EH (cell line): ENCODE measurements at places on chromosomes 2 and 18.
A peak's percentile ranks its signal among the peaks of the same experiment; 100 is the strongest.

DNA sequence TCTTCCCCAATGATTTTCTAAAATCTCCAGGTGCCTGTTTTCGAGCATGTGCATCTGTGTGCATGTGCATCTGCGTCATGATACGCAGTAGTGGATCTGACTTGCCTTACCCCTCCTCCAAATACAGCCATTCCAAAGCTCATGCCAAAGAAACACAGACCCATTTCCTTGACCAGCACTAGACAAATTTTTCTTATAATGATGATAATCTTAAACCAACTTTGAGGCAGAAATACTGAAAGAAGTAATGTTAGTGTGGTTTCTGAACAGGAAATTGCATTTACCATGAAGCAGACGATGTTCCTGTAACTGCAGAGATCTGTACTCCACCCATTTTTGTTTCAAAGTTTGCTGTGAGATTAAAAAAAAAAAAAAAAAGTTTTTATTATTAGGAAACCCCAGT, 25.6 kb downstream of the CYTIP start:
- no peak for DNase-seq

DNA sequence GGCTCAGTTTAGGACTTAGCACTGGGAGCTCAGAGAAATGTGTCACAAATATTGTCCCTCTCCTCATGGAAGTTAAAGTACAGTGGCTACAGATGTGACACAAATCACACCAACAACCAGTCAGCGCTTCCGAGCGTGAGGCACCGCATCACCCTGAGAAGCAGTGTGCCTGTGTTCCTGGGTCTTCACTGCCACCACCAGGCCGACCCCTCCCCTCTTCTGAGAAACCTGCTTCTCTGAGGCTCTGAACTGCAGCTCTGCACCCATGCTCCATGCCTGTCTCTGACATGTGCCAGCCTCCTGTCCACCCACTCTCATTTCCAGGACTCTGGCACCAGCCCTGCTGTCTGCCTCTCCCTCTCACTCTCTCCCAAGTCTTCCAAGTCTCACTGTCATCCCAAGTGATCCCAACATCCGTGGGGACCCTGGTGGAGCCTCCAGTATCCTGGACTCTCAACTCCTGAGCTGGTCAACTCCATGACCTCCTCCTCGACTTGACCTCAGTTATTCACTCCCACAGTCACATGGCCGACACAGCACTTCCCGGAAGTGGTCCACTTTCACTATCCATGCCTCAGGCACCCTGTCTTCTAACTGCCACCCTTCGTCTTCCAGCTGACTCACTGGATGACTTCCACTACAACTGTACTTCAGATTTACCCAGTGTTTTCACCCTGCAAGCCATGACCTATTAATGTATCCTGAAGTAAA, 73.5 kb downstream of the FBXO15 start:
- no peak for DNase-seq

DNA sequence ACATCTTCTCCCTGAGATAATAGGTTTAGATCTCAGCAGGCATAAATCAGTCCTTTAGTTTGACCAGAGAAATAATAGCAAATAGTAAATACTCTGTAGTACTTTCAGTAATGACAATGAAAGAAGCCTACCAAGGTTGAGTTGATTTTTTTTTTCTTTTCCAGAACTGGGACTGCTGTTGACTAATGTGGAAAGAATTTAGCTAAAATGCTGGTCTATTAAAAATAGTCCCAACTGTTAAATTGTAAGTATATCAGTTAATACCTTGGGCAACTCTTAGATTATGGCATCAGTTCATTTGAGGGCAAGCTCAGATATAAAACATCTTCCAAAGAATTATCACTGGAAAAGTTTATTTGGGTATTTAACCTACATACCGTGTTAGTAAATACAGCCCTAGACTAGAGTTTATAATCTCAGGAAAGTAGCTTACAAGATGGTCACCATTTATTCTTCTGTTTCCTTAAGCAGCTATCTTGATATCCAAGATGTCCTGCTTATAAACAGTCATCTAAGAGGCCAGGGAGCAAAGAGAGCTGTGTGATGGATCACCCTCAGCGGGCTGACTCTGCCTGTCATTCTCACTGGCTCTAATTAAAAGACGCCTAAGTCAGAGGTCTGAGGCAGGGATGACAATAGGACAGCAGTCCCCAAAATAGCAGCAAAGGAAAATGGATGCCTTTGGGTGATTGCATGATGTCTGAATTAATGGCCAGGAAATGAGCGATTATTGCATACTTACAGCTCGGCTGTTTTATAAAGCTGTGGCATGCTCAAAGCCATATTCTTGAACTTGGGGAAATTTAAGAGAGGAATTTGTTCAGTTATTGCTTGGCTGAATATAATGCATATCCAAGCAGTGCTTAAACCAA, 121.3 kb downstream of the MTX2 start:
- peak; percentile 56 for DNase-seq

DNA sequence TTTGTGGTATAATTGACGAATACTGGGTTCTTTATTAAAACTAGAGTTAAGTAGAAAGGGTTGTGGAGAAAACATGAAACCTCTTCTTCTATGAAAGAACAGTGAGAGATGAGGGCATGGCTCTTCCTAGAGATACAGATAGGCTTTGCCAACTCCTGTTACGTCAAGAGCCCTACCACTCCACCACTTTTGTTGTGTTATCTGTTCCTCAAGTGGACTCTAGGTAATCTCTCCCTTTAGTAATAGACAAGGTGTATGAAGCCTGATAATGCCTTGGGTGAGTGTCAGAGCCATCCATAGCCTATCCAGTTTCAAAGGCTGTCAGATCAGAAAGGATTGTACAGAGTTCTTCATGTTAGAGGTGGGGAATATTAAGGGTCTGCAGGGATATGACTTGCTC, 176.4 kb downstream of the SETBP1 start:
- no peak for DNase-seq

- peak; percentile 57 for DNase-seq
Measured at GRCh38 chr2:28406276-28407096, 13.8 kb downstream of the FOSL2 start.

DNA sequence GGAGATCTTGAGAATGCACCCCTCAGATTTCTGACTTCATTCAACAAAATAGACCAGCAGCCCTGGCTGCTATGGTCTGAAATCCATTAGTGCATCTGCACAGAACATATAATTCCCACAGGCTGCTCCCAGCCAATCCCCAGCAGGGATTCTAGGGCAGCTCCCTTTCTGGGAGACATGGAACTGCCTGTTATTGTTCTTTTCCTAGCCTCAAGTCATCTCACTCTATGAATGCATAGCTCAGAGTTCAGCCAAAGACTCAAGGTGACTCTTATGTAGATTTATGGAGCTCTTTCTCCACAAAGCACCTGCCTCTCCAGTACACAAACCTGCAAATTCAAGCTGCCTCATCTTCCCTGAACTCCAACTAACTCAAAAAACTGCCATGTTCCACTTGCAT, 241.9 kb downstream of the WDPCP start:
- DNase-seq = no peak

- no peak for DNase-seq
Measured at GRCh38 chr2:168277276-168277675, 29.9 kb upstream of the STK39 start.

- peak; percentile 73 for DNase-seq
Measured at GRCh38 chr2:196590286-196590685, 49.2 kb upstream of the CCDC150 start.

DNA sequence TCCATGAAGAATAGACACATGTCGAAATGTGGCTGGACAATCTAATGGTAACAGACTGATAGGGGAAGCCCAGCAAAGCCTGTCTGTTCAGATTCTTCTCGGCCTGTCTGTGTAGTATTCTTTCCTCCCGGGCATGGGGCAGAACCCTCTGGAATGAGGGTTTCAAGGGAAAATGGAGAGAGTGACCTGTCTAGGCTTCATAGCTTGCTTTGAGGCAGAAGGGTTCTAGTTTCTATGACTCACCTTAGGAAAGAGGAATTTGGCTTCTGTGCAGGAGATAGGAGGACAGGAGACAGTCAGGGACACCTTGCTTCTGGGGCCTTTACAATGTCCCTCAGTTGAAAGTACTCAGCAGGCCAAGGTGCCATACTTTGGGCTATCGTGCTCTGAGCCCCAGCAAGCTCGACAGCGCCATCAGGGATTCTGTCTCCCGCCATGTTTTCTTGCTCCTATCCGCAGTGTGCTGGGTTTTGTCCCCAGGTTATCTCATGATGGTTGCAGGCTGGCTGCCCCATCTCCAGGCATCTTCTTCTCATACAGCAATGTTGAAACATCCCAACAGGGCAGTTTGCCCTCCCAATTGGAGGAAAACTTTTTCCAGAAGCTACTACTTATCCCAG, 74.7 kb upstream of the TLK1 start:
- no peak for DNase-seq

GRCh38 chr18:11989966-11990380, 8.7 kb downstream of the IMPA2 start:
- DNase-seq = no peak

- no peak for DNase-seq
Measured at GRCh38 chr18:3058328-3059191, 45.6 kb upstream of the LPIN2 start.

- DNase-seq = no peak
Measured at GRCh38 chr2:221973502-221973901, 325.3 kb downstream of the PAX3 start.

GRCh38 chr2:241137276-241138190, 11.7 kb downstream of the PASK start:
- DNase-seq = no peak

GRCh38 chr18:61822879-61823278, 69.9 kb downstream of the RNF152 start:
- DNase-seq = no peak

GRCh38 chr18:69031571-69031970, 233.7 kb downstream of the CCDC102B start:
- DNase-seq = no peak

DNA sequence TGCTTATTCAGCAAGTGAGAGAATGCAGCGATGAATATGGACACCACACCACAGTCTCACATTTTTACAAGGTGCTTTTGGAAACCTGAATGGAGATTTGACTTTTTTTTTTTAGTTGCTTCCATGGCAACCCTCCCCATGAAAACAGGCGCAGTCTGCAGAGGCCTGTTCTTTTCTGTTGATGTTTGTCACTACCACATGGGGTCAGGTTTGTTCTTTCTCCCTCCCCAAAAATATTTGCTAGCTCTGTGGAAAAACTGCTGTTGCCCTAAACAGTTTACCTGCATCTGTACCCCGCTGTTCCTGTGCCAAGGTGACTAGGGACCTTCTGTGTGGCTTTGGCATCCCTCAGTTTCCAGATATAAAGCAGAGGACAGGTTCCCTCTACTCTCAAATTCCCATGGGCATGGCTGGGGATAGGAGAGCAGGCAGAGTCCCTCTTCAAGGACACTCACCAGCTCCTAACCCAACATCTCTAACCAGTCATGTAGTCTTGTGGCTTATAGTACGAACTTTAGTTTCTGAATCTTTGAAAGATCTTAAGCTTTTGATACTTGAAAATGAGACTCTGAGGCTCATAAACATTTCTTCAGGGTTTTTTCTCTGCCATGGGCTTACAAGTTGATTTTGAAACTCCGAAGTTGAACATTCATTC, 14.7 kb upstream of the MAPRE2 start:
- DNase-seq = no peak

GRCh38 chr2:172951554-172951953, 124.1 kb upstream of the MAP3K20 start:
- peak; percentile 21 for DNase-seq

- no peak for DNase-seq
Measured at GRCh38 chr2:120940319-120940696, 204.6 kb downstream of the GLI2 start.

DNA sequence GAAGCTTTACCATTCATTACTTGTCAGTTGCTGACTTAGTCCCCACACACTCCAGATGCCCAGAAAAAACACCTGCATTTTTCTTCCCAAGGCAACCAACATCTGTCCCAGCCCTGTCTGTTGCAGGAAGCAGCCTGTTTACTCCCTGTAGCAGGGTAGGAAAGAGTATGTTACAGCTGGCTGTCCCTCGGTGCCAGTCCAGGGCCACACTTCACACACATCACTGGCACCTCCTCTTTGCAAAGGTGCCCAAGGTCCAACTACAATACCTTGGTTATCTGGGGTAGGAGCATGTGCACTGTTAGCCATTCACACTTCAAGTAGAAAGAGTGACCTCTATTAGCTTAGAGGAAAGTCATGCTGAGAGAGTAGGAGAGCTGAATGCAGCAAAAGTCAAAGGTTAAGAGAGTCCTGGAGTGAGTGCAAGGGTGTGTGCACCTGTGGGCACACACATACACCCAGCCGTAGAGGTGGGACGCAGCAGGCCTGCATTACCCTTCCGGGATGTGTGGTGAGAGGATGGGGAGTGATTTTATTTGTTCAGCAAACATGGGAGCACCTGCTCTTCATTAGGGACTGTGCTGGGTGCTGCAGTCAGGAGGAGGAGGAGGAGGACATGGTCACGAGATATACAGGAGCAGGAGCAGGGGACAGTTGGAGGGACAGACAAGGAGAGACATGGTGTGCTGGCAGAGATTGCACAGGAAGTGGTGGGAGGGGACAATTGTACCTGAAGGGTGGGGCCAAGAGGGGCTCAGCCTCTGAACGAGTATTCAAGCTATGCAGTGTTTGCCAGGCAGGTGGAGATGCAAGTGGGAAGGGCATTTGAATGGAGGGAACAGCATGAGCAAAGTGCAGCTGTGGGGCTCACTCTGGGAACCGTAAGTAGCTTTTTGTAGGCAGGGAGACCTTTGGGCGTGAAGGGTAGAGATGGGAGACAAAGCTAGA, 69.8 kb downstream of the TSN start:
- DNase-seq = no peak

DNA sequence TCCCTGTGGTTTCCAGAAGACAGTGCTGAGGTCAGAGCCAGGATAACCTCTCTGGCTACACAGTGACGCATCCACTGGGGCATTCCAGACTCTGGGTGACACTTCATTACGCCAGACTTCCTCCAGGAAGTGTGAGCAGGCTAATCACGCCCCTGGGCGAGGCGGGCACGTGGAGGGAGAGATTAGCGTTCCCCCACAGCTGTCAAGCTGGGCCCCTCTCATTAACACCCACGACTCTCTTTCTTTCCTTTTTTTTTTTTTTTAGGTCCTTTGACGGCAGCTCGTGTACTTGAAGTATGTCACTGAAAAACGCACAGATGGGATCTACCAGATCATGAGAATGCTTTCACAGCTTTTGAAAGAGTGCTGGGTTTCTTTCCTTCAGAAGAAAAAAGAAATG, 274.6 kb downstream of the AFF3 start:
- peak; percentile 84 for DNase-seq

- DNase-seq = peak; percentile 52
Measured at GRCh38 chr2:145759228-145759915, 1239.5 kb upstream of the ZEB2 start.

- peak; percentile 70 for DNase-seq
Measured at GRCh38 chr2:100822587-100823248, 2.8 kb downstream of the NPAS2 start.

DNA sequence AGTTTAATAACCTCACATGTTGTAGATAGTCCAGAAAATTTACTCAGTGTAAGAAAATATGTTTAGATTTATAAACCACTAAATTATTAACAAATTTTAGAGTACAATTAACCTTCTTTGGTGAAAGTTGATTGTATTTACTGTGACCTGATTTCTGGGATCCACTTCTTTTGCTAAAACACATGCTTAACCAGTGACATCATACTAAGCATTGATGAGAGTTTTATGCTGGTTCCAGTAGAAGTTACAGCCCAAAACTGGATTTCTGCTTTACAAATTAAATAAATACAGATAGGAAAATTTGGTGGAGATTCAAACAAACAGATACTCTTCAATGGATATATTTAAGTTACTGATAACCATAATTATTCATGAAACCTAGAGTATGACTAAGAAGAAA, 40.9 kb downstream of the RBBP8 start:
- no peak for DNase-seq
